Renal cortex interstitium (tissue), 15 donors: ENCODE measurements at places on chromosomes 5 and 9.

DNA sequence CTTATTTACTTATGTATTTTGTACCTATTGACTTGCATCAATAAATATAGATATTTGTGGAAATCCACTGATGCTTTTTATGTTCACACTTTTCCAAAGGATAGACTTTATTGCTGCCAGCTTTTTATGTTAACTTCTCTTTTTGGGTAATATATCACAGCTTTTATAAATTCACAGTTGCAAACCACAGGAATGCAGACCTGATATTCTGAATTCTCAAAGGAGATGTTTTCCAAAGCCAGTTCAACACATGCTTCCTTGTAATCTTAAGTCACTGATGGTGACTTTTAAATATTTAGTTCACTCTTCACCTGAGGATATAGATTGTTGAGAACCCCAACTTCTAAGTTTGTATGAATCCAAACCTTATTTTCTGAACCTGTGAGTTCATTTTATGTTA lies 223.4 kb upstream of the PRR16 start:
- no peak for DNase-seq

- DNase-seq: no peak
These were observed 93.4 kb downstream of the DAB2IP start for GRCh38 chr9:121744687-121745395.

- DNase-seq: no peak
These were observed 70.2 kb upstream of the LMX1B start for GRCh38 chr9:126543490-126543889.

- no peak for DNase-seq
These were observed 38.3 kb downstream of the FAM78A start for GRCh38 chr9:131237931-131238401.

DNA sequence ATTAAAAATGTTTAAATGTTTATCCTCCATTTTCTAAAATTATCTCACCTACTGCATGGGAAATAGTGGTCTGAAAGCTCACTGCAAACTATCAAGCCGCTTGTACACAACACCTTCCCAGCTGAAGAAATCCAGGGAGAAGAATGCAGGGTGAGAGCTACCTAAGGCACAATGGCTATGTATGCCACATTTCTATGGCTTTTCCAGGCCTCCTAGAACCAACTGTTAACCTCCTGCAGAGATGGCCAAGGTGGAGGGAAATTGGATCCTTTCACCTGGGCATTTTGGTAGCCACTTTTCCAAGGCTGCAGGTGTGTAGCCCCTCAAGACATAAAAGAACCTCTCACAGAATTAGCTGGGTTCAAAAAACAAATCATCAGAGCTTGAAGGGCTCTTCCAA lies 286.4 kb downstream of the EBF1 start:
- no peak for DNase-seq

GRCh38 chr9:4742246-4742645 lies 1.2 kb upstream of the AK3 start:
- no peak for DNase-seq

- no peak for DNase-seq
These were observed 206.7 kb downstream of the GOLPH3 start for GRCh38 chr5:31967461-31967860.

DNA sequence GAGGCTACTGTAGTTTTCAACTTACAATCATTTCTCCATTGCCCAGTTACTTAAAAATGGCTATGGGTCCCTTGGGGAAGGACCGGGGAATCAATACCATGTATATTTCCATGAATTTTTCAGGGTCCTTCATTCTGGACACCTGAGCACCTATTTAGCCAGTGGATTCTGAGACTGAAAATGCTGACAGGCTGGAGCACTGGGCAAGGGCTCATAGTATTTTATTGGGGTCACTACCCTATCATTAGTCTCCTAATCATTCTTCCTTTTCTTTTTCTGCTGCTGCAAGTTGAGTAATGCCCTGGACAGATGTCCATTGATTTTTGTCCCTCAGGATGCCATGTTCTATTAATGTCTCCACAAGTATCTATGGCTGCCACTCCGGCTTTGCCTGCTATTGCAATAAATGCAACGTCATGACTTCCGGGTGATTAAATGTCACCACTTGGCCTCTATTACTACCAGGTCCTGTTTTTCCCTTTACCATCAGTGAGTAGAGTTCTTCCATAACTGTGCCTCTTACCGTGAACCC lies 279.3 kb upstream of the FBXL7 start:
- DNase-seq: no peak

DNA sequence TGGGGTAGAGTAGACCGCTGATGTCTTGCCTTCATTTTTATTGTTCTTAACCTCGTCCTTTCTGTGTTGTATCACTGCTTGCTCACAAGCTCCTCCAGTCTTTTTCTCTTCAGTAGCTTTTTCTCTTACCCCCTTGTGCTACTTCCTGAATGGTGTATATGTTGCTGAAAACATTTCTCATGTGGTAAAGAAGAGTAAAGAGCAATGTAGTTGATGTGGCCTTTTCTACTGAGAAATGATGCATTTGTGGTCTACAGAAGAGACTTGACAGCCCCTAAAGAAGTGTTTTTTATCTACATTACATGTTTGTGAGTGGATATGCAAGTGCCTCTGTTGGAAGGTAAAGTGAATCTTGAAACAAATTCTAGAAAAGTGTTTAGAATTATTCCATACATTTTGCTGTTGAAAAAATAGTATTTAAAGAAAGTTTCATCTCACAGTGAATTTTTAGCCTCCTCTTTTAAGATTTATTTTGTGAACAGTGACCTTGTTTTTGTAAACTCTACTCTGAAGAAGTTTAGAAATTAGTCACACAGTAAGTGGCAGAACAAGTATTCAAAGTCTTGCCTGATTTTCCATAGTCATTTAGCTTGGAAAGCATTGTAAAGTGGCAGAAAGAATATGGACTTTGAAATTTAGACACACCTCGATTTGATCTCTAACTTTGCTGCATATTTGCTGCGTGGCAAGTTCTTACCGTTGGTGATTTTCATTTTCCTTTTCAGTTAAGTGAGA lies 17.4 kb downstream of the CDC42SE2 start:
- DNase-seq: no peak

DNA sequence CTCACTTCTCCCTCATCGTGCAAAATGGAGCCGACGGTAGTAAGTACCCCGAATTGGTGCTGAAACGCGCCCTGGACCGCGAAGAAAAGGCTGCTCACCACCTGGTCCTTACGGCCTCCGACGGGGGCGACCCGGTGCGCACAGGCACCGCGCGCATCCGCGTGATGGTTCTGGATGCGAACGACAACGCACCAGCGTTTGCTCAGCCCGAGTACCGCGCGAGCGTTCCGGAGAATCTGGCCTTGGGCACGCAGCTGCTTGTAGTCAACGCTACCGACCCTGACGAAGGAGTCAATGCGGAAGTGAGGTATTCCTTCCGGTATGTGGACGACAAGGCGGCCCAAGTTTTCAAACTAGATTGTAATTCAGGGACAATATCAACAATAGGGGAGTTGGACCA lies 979 bp downstream of the PCDHGA12 start:
- no peak for DNase-seq
